ENCODE measurements at places on chromosomes 13 and 19. TPM values are rescaled to one million over a fixed set of nuclear protein-coding genes. Genes with fewer than 3 reads are reported as not detected.

- DNase-seq = no peak
Observed at GRCh38 chr19:20388706-20389225, 176.8 kb downstream of the ZNF737 start.

GRCh38 chr19:58516246-58516836, 3.3 kb downstream of the ZBTB45 start:
- no peak for DNase-seq

GRCh38 chr19:42850981-42851717, 28.4 kb downstream of the PSG1 start:
- no peak for DNase-seq

- no peak for DNase-seq
Observed at GRCh38 chr19:45063851-45064801, 12.2 kb downstream of the ZNF296 start.

- no peak for DNase-seq
Observed at GRCh38 chr13:55359067-55359466, 1781.7 kb upstream of the PRR20A start.

DNA sequence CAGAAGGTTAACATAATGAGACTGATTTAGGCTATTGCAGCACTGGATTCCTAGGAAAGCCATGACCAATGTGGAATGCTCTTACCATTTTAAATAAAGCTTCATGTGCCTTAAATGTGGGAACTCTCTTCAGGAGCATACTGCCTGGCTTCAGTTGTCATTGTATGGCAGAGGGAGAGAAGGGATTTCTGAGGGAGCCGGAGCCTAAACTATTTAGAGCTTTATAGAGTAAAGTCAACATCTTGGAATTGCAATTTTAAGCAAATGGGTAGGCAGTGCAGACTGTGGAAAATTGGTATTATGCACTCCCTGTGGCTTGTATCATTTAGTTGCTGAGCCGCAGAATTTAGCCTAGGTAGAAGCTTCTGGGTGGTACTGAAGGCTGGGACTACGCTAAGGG, 2041.4 kb downstream of the PCDH9 start:
- no peak for DNase-seq

DNA sequence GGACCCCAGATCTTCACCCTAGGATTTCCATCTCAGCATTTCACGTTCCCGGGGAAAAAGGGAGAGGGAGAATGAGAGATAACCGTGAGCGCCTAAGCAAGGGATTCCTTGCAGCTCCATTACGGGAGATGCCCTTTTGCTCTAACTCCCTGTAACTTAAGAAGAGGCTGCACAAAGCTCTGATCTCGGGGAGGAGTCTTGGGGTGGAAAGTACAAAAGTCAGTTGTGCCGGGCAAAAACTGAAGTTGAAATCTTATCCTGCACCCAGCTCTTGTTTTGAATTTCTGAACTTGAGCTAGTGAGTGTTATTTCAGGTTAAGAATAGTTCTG, 256.4 kb upstream of the SOX21 start:
- DNase-seq = no peak

DNA sequence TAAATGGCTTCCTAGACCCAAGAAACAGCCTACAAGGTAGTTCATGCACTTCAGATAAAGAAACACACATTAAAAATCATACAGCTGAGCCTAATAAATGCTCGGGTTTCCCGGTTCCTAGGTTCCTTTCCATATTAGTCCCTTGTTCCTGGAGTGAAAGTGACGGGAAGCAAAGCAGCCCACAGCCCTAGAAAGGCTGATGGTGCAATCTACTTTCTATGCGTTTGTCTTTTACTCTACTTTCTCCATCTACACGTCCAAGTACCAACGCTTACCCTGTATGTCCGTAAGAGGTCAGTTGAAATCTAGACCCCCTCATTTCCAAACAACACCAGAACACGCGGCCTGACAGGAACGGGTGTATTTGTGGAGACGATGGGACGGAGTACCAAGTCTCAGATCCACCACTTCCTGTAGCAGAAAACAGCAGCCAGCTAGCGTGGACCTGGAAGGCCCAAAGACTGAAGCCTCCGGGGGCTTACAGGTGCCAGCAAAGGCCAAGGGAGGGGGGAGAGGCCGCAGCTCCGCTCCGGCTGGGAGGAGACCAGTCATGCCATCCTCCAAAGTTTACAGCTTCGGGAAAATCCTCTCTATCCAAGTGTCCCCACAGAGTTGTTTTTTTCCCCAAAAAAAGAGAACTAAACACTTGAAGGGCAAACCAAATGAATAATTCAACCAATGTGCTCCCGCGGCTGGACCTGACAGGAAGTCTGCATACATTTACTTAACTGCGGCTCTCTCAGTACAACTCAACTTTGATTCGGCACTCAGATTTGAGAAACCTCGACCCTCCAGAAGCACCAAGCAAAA, 34.1 kb downstream of the STK24 start:
- no peak for DNase-seq

- no peak for DNase-seq
Observed at GRCh38 chr13:99406799-99407201, 94.5 kb upstream of the TM9SF2 start.

GRCh38 chr13:106357198-106357597, 178.3 kb downstream of the EFNB2 start:
- no peak for DNase-seq

- DNase-seq = no peak
Observed at GRCh38 chr19:37342753-37343152, 28.1 kb upstream of the ZNF527 start.

- DNase-seq = no peak
Observed at GRCh38 chr13:110297766-110298504, 9.0 kb downstream of the COL4A1 start.

GRCh38 chr13:41137241-41137640, 4.6 kb upstream of the KBTBD6 start:
- DNase-seq = no peak

- no peak for DNase-seq
Observed at GRCh38 chr13:60334310-60334709, 62.7 kb upstream of the TDRD3 start.

GRCh38 chr13:113207890-113208420, 514 bp downstream of the PCID2 start:
- no peak for DNase-seq

- DNase-seq = no peak
Observed at GRCh38 chr13:66992183-66992582, 238.0 kb downstream of the PCDH9 start.

GRCh38 chr19:16885166-16885565, 3.6 kb upstream of the F2RL3 start:
- no peak for DNase-seq

The PLK5 gene
- total RNA-seq = not detected

The TNFRSF19 gene
- total RNA-seq = 2.4 TPM

The BEST2 gene
- not detected for total RNA-seq

The HSPB6 gene
- 145 TPM for total RNA-seq

The ERICH6B gene
- total RNA-seq = not detected

The LNX2 gene
- 6.0 TPM for total RNA-seq

The NAPSA gene
- 1.3 TPM for total RNA-seq

The ZNF440 gene
- total RNA-seq = 10.1 TPM

Measured in omental fat pad (tissue), 4 donors.